ENCODE measurements at places on chromosomes 1 and 21.
A peak's percentile ranks its signal among the peaks of the same experiment; 100 is the strongest.

DNA sequence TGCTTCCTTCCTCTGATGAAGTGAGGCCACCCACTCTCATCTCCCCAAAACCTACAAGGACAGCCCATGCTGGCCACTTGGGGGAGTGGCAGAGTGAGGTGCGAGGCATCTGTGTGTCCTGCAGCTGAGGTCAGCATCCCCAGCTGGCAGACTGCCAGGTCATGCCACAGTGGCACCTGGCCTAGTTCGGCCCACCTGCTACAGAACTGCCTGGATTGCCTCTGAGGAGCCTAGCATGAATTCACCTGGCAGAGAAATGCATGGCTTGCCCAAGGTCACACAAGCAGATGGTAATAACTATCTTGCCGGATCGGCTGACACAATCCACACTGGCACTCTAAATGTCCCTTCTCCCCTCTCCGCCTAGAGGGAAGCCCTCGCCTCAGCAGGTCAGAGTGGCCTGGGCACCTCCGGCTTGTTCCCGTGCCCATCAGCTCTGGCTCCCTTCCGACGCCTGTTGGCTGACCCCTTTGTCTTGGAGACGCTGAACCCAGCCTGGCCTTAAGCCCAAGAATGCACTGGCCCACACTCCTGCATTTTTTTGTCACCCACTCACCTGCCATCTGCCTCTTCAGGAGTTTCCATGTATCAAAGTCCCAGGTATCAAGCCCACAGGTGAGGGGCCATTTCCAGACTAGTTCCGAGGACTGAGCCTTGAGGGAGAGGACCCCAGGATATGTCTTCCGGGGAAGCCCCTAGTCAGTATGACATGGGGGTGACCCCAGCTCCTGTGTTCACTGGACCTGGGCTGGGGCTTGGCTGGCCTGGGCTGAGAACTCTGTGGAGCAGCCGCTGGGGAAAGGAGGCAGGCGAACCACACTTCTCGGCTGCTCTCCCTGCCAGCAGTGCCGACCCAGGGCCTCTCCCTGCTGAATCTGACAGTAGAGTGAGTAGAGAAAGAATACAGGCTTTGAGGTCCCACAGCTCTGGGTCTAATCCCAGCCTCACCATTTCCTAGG lies 21.7 kb downstream of the ECE1 start:
- no peak for DNase-seq

- no peak for DNase-seq
These were observed 3.5 kb upstream of the AADACL4 start for GRCh38 chr1:12640237-12640957.

DNA sequence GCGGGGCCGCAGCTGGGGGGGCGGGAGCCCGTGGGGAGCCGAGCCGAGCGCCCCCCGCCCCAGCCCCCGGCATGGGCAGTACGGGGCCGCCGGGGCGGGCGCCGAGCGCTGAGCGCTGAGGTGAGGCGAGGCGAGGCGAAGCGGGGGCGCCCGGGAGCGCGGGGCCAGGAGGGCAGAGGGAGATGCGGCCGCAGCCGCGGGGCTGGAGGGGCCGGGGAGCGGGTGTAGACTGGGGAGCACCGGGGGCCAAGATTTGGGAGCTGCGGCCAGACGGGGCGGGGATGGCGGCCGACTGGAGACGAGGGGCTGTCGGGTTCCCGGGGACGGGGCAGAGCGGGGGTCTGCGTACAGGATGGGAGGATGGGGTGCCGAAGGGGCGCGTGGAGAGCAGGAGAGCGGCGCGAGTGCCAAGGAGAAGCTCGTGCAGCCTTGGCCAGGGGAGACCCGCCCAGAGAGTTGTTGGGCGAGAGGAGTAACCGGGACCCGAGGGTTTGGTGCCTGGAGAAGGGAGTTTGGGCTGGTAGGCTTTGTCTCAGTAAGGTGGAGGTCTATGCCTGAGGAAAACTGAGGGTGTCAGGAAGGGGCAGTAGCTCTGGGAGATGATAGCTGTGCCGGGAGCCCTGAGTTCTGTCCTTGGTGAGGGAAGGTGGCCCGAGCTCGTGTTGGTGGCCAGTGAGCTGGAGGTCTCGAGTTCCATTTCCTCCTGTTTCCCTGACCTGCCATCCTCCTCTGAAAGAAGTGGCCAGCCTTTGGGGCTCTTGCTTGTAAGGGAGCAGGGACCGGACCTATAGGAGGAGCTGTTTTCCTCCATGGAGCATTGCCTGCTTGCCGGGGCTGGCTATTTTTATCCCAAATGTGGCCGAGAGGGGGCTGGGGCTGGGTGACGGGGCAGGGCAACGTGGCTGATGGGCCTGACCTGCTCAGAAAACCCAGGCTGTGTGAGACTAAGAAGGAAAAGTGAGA lies 539 bp downstream of the ATP8B2 start:
- peak; percentile 72 for DNase-seq

GRCh38 chr1:41917835-41918449 lies 780 bp downstream of the HIVEP3 start:
- no peak for DNase-seq

DNA sequence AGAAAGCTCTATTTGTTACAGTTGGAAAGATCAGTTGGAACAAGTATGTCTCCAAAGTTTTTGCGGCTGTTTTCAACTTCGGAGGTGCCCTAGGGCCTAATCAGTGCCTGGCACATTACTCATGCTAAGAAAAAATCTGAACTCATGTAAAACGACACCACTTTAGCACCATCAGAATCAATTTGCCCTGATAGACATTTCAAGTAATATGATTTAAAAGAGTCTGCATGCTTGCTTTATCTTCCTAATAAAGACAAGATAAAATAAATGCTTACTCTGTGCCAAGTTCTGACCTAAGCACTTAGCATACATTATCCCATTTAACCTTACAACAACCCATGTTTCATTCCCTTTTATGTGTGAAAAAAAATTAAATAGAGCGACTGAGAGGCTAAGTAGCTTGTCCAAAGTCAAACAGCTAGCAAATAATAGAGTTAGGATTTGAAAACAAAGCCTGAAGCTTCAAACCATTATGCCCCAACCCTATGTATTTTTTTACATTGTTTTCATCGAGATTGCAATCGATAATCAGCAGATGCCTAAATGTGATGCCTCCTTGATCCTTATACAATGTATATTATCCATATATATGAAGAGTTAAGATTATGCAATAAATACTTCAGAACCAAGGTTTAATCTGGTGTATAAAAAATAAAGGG lies 91.3 kb downstream of the DENND1B start:
- DNase-seq: no peak

DNA sequence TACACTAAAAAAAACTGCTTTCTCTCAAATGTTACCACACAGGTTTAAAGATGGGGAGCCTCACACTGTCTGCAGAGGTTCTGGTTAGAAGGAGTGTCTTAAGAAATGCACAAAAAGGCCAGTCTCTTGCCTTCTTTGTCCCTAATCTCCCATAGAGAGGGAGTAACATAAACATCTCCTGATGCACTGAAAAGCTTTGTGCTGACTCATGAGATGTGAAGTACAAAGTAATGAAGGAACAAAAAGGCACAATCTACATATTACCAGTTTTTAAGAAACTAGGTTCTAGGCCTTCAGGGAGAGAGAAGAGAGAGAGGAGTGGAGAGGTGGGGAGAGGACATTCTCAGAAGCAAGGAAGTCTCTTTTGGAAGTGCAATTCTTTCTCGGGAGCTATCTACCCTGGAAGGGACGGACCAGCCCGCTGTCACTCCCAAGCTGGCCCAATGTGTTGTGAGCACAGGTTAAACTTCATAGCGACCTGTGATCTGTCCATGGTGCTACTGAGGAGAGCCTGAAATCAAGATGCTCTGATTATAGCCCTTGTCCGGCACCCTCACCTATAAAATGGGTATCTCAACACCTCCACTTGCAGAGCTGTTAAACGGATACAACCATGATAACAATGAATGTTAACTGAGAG lies 458.1 kb downstream of the DISC1 start:
- DNase-seq: no peak

DNA sequence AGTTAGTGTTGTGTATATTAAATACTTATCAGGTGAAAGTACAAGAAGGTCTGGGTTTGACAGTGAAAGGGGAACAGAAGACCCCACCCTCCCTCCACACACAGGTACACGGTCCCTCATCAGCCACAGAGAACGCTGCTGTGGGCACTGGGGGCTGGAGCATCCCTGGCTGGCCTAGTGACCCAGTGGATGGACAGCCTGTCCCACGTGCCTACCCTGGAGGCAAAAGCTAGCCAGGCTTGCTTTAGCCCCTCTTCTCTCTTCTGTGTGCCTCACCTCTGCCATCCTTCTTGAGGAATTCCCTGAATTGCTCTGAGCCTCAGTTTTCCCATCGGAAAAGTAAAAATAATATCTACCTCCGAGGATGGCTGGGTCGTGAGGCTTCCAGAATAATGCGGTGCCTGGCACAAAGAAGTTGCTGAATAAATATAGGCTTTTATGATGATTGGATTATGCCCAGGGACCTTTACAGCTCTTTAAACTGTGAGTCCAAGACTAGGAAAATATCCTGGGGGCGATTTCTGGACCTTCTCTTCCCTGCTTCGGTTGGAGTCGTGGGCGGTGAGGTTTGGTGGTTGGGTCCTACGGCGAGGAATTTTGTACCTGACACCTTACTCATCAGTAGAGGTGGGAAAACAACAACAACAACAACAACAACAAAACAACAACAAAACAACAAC lies 918 bp downstream of the IFNLR1 start:
- DNase-seq: no peak

DNA sequence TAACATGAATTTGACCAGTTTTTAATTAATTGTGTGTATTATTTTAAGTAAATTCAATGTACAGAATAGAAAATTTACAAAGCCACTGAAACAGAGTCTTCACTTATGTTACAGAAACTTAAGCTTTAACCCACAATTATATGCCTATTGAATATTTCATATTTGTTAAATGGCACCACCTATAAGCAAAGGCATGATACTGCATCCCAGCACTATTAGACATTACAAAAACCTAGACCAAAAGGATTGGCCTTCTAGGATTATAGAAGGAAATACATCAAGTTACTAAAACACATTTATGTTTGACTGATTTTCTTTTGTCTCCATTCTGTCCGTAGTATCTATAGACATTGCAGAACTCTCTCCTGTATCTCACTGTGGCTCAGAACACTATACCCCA lies 578.1 kb downstream of the AJAP1 start:
- DNase-seq: no peak

- DNase-seq: no peak
These were observed 36.4 kb upstream of the CFAP126 start for GRCh38 chr1:161404051-161404597.

DNA sequence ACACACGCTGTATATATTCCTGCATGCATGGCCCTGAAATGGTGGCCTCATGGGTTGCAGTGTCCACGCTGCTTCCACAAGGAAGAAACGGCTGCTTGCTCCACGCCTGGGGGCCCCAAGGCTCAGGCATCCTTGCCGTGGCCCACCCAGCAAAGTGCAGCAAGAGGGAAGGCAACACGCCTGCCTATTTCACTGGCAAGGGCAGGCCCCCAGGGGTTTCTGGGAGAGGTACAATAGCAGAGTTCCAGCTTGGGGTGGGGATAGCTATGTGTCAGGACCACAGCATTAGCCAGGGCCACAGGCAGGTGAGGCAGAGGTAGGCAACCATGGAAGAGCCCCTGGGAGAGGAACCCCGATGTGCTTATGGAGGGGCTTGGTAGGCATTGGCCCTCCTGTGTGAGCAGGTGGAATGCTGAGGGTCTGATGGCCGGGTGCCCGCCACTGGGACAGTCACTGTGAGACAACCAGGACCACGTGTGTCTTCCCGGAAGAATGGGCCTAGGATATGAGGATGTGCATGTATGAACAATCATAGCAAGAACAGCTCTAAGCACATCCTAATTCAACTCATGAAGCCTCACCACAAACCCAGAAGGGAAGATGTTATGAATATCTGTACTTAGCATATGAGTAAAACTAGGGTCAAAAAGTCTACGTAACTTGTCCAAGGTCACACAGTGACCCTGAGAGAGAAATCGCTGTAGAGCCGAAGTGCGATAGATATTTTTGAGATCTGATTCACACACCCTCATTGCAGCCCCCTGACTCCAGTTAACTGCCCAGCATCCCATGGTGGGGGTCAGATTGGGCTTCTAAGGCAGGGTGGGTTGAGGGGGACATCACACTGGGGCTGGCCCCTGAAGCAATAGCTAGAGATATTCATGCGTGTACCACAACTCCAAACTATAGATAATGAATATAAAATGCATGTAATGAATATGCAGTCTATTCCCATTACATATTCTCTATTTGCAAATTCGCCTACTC lies 11.8 kb downstream of the TFF2 start:
- no peak for DNase-seq

GRCh38 chr1:92599184-92599583 lies 112.5 kb upstream of the GFI1 start:
- DNase-seq: no peak

DNA sequence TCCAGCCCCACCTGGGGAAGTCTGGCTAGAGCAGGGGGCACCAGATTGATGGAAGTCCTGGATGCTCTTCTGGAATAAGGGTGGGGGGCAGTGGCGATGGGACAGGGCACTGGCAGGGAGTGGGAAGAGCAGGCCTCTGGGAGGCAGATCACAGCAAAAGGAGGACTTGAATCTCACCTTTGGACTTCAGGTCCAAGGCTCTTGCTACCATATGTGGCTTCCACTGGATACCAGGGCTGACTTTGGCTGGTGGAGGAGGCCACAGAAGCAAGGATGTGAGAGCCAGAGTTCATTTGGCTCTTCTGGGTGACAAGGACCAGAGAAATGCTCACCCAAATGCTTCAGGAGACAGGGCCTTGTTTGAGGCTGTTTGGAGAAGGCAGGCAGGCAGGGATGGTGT lies 16.0 kb upstream of the SYNC start:
- DNase-seq: no peak

GRCh38 chr1:80250573-80251168 lies 1244.1 kb upstream of the ADGRL4 start:
- no peak for DNase-seq

DNA sequence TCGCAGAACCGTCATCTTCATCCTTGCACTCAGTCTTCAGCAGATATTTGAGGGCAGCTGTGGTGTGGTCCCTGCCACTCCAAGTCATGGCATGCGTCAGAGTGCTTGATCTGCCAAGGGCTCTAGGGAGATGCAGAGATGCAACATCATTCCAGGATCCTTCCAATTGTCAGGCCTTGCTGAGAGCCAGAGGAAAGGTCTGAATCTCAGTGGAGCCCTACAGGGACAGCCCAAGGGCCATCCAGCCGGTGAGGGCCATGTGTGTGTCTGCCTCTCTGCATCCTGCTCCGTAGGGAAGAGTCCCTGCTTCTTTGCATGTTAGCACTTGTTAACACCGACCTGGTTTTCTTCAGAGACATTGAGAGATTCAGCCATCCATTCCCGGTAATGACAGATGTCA lies 17.6 kb downstream of the MAPKAPK2 start:
- no peak for DNase-seq

DNA sequence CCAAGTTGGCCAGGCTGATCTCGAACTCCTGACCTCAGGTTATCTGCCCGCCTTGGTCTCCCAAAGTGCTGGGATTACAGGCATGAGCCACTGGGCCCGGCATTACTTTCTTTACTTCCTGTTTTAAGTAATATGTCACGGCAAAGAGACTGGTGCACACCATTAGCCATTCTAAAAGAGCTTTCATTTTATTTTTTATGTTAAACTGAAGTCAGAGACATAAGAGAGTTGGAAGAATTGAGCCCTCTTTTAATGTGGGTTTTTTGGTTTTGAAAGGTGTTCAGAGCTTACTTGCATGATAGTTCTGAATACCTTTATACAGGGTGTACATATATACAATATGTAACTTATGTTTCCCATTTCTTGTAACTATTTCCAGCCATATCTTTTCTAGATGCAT lies 14.3 kb downstream of the CENPF start:
- DNase-seq: no peak
